ENCODE measurements at places on chromosomes 3 and 15.

DNA sequence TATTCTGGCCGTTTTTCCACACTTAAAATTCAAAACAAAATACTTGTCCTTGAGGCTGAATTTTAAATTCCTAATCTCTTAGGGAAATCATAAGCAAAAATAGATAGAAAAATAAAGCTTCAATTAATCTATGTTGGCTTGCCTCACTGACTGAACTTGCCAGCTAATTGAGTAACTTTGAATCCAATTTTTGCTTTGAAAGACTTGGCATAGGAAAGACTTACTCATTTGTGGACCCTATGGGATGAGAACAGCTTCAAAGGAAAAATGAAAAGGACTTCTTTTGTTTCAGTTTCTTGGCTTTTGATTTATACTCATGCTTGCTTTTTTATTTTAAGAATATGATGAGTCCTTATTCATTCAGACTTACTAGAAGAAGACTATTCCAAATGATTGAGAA, 370.7 kb upstream of the RARB start:
- DNase-seq, result no peak

GRCh38 chr3:153221748-153222162, 59.7 kb downstream of the RAP2B start:
- no peak for DNase-seq

DNA sequence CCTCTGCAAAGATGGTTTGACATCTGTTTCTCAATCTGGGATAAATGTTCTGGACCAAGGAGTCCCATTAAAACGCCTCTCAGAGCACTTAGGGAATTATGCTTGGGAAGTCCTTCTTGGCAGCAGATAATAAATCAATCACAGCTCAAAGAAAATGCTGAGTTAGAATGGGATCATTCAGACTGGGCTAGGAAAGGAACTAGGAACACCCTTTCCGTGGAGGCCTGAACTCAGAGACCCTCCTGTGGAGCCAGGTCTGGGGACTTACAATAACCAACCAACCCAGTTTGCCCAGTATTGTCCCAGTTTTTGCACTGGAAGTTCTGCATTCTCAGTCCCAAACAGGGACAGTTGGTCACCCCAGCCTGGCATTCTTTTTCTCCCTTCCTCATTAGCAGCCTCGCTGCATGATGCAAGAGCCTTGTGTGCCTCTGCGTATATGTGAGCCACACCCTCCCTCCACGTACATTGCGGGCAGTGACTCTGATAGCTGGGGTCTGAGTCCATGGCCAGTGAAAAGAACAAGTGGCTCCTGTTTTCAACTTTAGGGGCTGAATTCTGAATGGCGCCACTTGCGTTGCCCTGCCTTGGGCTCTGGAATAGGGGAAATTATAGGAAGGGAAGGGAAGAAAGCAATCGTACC, 88.7 kb downstream of the SEMA5B start:
- DNase-seq, result no peak

GRCh38 chr3:185420762-185421161, 57.8 kb downstream of the MAP3K13 start:
- no peak for DNase-seq

GRCh38 chr15:66069751-66070150, 183.8 kb downstream of the MEGF11 start:
- DNase-seq, result no peak

DNA sequence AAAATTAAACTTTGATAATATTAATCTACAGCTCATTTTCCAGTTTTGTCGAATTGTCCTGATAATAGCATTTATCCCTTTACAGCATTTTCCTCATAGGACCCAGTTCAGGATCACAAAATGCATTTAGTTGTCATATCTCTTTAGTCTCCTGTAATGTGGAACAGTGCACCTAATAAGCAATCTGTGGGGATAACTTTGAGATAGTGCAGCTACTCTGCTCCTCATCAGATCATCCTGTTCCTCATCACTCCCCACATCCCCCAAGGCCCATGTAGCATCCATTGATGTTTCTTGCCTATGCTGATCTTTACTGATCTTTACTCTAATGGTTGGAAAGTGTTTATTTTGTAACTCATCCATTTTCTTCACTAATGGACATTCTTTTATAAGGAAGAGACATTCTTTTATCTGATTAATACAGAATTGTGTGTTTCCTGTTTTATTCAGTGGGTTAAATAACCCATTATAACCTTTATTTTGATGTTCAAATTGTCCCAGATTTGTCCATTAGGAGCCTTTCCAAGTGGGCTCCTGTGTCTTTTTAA, 7.5 kb downstream of the RNF111 start:
- DNase-seq, result no peak

GRCh38 chr3:16064642-16065414, 109.7 kb upstream of the GALNT15 start:
- DNase-seq, result no peak

GRCh38 chr15:75030424-75030823, 7.0 kb downstream of the PPCDC start:
- no peak for DNase-seq

GRCh38 chr3:128313071-128313725, 153.5 kb downstream of the DNAJB8 start:
- no peak for DNase-seq

GRCh38 chr3:148457886-148458285, 239.8 kb upstream of the AGTR1 start:
- no peak for DNase-seq

GRCh38 chr15:42687740-42688139, 49.2 kb downstream of the CDAN1 start:
- DNase-seq, result no peak
